ENCODE measurements at places on chromosomes 2 and 18. TPM values are rescaled to one million over a fixed set of nuclear protein-coding genes. Genes with fewer than 3 reads are reported as not detected.
A peak's percentile ranks its signal among the peaks of the same experiment; 100 is the strongest.

The TMEM200C gene
- 1.4 TPM for total RNA-seq

The MOGAT1 gene
- 2.0 TPM for total RNA-seq

The ANKRD29 gene
- total RNA-seq = 0.81 TPM

The ADAM23 gene
- 17.2 TPM for total RNA-seq

DNA sequence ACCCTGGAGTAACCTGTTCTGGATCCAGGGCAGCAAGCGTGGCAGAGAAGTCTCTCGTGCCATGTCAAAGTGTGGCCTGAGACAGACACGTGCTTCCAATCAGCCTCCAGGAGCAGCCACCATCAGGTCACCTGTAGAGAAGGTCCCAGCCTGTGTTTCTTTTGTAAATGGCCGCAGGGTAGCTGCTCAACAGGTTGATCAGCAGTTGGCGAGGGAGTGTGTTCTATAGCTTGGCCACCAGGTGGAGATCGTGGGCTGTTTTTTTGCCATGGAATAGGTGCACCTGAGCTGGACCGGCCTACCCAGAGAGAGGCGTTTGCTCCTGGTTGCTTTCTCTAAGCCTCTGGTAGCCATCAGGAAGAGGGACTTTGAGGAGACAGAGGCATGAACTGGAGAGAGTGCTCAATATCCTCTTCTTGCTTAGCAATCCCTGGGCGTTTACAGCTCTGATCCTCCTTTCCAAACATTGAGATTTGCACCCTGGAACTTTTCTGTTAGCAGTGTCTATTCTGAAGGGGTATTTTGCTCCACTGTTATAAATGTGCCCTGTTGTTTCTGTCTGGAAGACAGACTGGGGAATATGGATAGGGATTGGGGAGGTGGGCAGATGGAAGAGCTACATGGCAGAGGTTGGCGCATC is 34.2 kb upstream of the EN1 start:
- H3K4me1 ChIP-seq = no peaks in the 10 kb centered on the region
- H3K4me3 ChIP-seq = no peak overlapping the region
- H3K36me3 ChIP-seq = no peaks in the 10 kb centered on the region
- DNase-seq = peak; percentile 77
- peaks cover 28% of the 10 kb centered on the region for H3K27me3 ChIP-seq
- H3K27ac ChIP-seq = no peak overlapping the region

- no peaks in the 10 kb centered on the region for H3K27me3 ChIP-seq
- DNase-seq = no peak
- no peak overlapping the region for H3K4me3 ChIP-seq
- H3K27ac ChIP-seq = no peak overlapping the region
- H3K4me1 ChIP-seq = no peaks in the 10 kb centered on the region
Measured at GRCh38 chr2:119324685-119325270, 41.9 kb downstream of the C2orf76 start.

DNA sequence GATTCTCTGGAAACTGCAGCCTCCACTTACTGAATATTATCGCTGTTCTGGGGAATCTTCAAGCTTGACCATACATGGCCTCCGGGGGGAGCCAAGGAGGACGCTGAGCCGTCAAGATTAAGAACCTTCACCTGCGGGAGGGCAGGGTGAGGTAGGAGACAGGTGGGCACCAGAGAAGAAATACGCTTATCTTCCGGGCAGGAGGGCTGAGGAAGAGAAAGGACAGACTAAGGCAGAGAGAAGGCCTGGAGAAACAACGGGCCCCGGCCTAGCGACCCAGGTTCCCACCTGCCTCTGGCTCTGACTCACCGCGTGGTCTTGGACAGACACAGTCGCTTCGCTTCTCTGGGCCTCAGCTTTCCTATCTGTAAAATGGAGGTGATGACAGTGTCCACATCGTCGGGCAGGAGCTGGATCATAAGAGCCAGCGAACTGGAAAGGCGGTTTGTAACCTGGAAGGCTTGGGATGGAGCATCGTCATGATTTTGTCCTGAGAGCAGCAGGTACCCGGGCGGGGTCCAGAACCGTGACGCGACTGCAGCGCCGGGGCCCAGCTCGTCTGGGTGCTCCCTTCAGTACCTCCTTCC is 659 bp downstream of the ZNF142 start:
- peak overlapping the region; percentile 69 for H3K27ac ChIP-seq
- H3K4me3 ChIP-seq = peak overlapping the region; percentile 95
- H3K27me3 ChIP-seq = no peaks in the 10 kb centered on the region
- peaks cover 3% of the 10 kb centered on the region for H3K4me1 ChIP-seq
- peak; percentile 70 for DNase-seq
- peaks cover 4% of the 10 kb centered on the region for H3K36me3 ChIP-seq

DNA sequence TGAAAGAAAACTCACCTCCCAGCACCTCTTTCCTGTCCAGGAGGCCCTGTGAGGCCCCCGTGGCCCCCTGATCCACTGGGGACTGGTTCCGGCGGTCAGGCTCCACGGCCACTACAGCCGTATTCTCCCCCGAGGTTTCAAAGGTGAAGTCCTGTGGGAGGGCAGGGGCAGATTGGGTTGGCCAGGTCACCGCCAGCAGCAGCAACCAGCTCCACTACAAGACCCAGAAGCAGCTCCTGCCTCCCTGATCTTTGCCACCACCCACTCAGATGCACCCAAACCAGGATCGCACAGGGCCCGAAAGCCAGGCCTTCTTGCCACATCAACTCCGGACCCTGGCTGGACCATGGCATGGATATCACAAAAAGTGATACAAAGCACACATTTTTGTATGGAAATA is 21.9 kb downstream of the SDC1 start:
- H3K36me3 ChIP-seq = no peaks in the 10 kb centered on the region
- no peaks in the 10 kb centered on the region for H3K27me3 ChIP-seq
- peaks cover 9% of the 10 kb centered on the region for H3K4me1 ChIP-seq
- H3K4me3 ChIP-seq = no peak overlapping the region
- DNase-seq = no peak
- no peak overlapping the region for H3K27ac ChIP-seq

GRCh38 chr2:97719362-97720155 is 6.2 kb downstream of the ZAP70 start:
- H3K27ac ChIP-seq = no peak overlapping the region
- no peak overlapping the region for H3K4me3 ChIP-seq
- DNase-seq = no peak
- H3K27me3 ChIP-seq = no peaks in the 10 kb centered on the region
- no peaks in the 10 kb centered on the region for H3K4me1 ChIP-seq

All from neural progenitor cell (in vitro differentiated cells).